ENCODE measurements at places on chromosomes 1 and 21. TPM values are rescaled to one million over a fixed set of nuclear protein-coding genes. Genes with fewer than 3 reads are reported as not detected.
A peak's percentile ranks its signal among the peaks of the same experiment; 100 is the strongest.

The LCK gene
- total RNA-seq: not detected

GRCh38 chr1:63640633-63641567, 47.7 kb downstream of the PGM1 start:
- H3K36me3 ChIP-seq: peaks cover 73% of the 10 kb centered on the region
- no peaks in the 10 kb centered on the region for H3K4me1 ChIP-seq
- no peaks in the 10 kb centered on the region for H3K27me3 ChIP-seq

GRCh38 chr1:3032371-3033039, 11.2 kb downstream of the ACTRT2 start:
- no peak for DNase-seq
- H3K27ac ChIP-seq: no peak overlapping the region
- H3K4me3 ChIP-seq: no peak overlapping the region

GRCh38 chr21:25855576-25855975, 120.8 kb downstream of the GABPA start:
- no peaks in the 10 kb centered on the region for H3K27me3 ChIP-seq
- no peaks in the 10 kb centered on the region for H3K4me1 ChIP-seq
- no peak overlapping the region for H3K4me3 ChIP-seq
- H3K27ac ChIP-seq: no peak overlapping the region
- DNase-seq: no peak
- no peaks in the 10 kb centered on the region for H3K36me3 ChIP-seq

GRCh38 chr21:33657124-33657820, 15.0 kb downstream of the ITSN1 start:
- no peaks in the 10 kb centered on the region for H3K27me3 ChIP-seq
- no peak for DNase-seq
- H3K4me3 ChIP-seq: no peak overlapping the region
- peak overlapping the region; percentile 32 for H3K27ac ChIP-seq
- peaks cover 27% of the 10 kb centered on the region for H3K4me1 ChIP-seq

- H3K4me1 ChIP-seq: peaks cover 4% of the 10 kb centered on the region
- H3K36me3 ChIP-seq: peaks cover 45% of the 10 kb centered on the region
- no peak overlapping the region for H3K4me3 ChIP-seq
Measured at GRCh38 chr1:19343617-19344350, 31.7 kb downstream of the SLC66A1 start.

The AQP10 gene
- total RNA-seq: not detected

The FTCD gene
- total RNA-seq: 0.20 TPM

DNA sequence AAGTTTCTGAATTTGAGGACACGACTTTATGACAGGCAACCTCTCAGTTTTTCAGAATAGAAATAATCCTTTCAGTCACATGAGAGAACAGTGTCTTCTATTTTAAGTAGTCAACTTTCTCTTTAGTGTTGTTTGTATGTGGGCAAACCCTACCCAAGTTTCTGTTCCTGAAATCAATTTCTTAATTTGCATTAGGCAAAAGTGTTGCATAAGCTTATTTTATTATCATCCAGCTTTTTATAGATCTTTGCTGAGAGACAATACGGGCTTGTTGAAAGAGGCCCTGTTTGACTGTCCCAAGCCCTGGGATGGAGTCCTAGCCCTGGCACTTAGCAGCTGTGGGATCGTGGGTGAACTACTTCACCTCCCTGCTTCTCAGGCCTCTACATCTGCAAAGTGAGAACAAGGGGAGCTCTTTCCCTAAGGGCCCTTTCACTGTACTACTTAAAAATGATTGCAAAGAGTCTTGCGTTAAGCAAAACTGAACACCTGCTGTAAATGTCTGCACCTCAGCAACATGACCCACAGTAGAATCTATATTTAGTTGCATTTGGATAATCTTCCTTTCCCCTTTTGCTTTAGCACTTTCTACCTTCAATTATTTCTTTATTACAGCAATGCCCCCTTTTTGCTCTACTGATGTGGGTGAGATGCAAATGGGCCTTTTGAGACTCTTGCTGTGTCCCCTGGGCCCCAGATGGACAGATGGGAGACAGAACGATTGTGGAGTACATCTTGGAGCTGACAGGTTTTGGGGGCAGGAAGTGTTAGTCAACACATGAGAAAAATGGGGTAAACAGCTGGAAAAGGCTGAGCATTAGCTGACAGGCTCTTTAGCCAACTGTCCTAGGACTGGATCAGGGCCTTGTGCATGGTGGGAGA, 41.0 kb upstream of the SCAF4 start:
- H3K4me1 ChIP-seq: no peaks in the 10 kb centered on the region
- no peak for DNase-seq
- no peak overlapping the region for H3K4me3 ChIP-seq
- H3K27me3 ChIP-seq: no peaks in the 10 kb centered on the region
- H3K36me3 ChIP-seq: no peaks in the 10 kb centered on the region

The F13B gene
- not detected for total RNA-seq

The HAX1 gene
- total RNA-seq: 295 TPM

GRCh38 chr1:223831755-223832636, 13.8 kb downstream of the TP53BP2 start:
- no peaks in the 10 kb centered on the region for H3K27me3 ChIP-seq
- no peak overlapping the region for H3K4me3 ChIP-seq
- H3K27ac ChIP-seq: peak overlapping the region; percentile 80
- peaks cover 27% of the 10 kb centered on the region for H3K4me1 ChIP-seq
- DNase-seq: peak; percentile 59

GRCh38 chr1:186206048-186206570, 168.9 kb downstream of the TPR start:
- no peak overlapping the region for H3K4me3 ChIP-seq
- H3K36me3 ChIP-seq: no peaks in the 10 kb centered on the region
- no peaks in the 10 kb centered on the region for H3K27me3 ChIP-seq

DNA sequence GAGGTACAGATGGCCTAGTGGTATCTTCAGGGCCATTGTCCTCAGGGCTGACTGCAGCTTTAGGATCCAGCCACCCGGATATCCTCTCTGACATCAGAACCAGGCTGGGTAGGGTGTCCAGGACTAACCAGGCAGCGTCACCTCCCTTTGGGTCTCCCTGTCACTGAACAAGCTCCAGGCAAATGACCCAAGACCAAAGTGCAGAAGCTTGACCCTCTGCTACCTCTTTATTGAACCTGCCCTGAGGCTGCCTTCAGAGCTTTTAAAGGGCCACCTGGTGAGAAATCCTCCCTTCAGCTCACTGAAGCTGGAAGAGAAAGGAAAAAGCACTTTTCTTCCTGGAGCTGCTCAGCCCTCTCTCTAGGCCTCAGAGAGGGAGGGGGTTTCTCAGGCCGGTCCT, 79.1 kb upstream of the VAMP3 start:
- no peak for DNase-seq
- H3K27me3 ChIP-seq: peaks cover 5% of the 10 kb centered on the region
- H3K4me1 ChIP-seq: no peaks in the 10 kb centered on the region

All from MCF 10A (cell line).